ENCODE measurements at places on chromosomes 7 and 10.

DNA sequence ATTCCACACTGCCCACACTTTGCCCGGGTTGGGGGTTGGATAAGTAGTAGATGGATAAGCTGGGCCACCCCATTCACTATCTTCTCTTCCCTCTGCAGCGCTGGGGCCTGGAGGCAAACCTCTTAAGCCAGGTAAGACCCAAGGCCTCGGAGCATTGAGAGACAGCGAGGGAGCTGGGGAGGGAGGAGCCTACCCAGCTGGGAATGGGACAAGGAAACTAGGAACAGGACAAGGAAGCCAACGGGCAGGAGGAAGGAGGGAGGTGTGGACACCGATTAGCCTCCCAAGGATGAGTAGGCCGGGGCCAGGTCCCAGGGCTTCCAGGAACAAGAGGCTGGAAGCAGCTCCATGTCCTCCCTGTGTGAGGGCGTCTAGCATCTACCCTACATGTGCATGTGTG is 9.6 kb downstream of the ELN start:
- DNase-seq: no peak
- no peak overlapping the region for H3K27ac ChIP-seq
- no peaks in the 10 kb centered on the region for H3K36me3 ChIP-seq
- no peaks in the 10 kb centered on the region for H3K27me3 ChIP-seq
- H3K4me3 ChIP-seq: no peak overlapping the region

DNA sequence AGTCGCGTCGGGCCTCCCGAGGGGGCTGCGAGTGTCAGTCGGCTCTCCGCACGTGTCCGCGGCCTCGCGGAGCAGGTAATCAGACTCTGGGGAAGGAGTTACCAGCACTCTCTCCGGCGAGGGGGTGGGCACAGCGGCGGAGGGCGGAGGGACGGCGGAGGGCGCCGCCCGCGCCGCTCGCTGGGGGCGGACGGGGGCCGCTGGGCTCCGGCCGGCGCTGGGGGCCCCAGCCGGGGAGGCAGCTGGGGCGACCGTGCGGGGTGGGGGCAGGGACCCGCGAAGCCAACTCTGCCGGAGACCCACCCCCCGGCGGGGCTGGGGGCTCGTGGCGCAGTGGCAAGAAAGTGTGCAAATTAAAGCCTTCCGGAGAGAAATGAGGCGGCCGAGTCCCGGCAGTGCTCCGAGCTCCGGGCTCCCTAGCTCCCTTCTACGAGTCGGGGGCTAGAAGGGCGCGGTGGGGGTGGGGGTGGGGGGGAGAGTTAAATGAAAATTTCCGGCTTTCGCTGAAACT is at the start of gene CDK6:
Gene CDK6, minus strand, starts transcription at position 85 of the 511 bp plus-strand sequence. CDS start 3,250 bp downstream, outside the sequence.
- H3K36me3 ChIP-seq: no peaks in the 10 kb centered on the region
- peak within 1 kb of the TSS; percentile 58 for H3K4me3 ChIP-seq
- H3K27ac ChIP-seq: peak within 1 kb of the TSS; percentile 98
- peak; percentile 85 for DNase-seq

- H3K36me3 ChIP-seq: no peaks in the 10 kb centered on the region
- no peak for DNase-seq
- H3K4me1 ChIP-seq: peaks cover 71% of the 10 kb centered on the region
Observed at GRCh38 chr10:125156196-125156595, 4.2 kb downstream of the CTBP2 start.

DNA sequence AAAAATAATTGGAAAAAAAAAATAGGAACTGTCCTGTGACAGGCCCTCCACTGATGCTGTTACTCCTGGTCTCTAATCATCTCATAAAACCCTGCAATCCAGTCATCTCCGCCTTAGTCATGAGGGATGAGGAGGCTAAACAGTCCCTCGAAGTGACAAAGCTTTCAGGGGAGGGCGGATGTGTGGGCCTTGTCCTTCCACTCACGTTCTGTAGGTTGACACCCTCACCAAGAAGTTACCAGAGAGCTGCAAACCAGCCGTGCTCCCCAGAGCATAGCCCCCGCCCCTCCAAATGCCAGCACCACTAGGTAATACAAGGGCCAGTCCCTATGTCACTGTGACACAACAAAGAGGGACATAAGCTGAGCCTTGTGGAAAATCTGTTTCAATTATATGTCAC is 11.9 kb downstream of the COBL start:
- H3K4me3 ChIP-seq: no peak overlapping the region
- H3K36me3 ChIP-seq: no peaks in the 10 kb centered on the region
- no peaks in the 10 kb centered on the region for H3K27me3 ChIP-seq
- DNase-seq: no peak
- no peak overlapping the region for H3K27ac ChIP-seq
- H3K4me1 ChIP-seq: no peaks in the 10 kb centered on the region

DNA sequence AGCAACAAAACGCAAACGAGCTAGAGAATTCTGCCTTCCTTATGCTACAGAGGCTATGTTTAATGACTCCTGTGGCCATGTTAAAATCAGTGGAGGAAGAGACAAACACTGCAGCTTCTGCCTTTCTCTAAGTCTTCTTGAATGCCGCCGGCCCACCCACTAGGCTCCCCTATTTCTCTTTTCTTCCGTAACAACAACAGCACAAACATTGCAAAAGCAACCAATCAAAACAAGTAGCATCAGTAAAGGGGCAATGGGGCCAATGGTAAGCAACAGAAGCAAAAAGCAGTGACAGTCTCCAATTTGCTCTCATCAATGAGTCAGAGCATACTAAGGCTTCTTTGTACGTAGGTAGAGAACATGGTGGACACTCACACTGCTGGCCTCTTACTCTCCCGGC is 26.8 kb downstream of the DNAJC1 start:
- DNase-seq: no peak
- no peaks in the 10 kb centered on the region for H3K36me3 ChIP-seq
- H3K4me3 ChIP-seq: no peak overlapping the region
- no peaks in the 10 kb centered on the region for H3K4me1 ChIP-seq
- no peak overlapping the region for H3K27ac ChIP-seq

- DNase-seq: no peak
- no peaks in the 10 kb centered on the region for H3K4me1 ChIP-seq
- no peak overlapping the region for H3K4me3 ChIP-seq
- no peaks in the 10 kb centered on the region for H3K36me3 ChIP-seq
- H3K27ac ChIP-seq: no peak overlapping the region
Observed at GRCh38 chr10:124369986-124370385, 48.7 kb downstream of the OAT start.

GRCh38 chr10:44980309-44981171 is 1.9 kb upstream of the DEPP1 start:
- no peak for DNase-seq
- peaks cover 65% of the 10 kb centered on the region for H3K4me1 ChIP-seq
- H3K36me3 ChIP-seq: no peaks in the 10 kb centered on the region
- no peak overlapping the region for H3K4me3 ChIP-seq
- H3K27ac ChIP-seq: peak overlapping the region; percentile 78

DNA sequence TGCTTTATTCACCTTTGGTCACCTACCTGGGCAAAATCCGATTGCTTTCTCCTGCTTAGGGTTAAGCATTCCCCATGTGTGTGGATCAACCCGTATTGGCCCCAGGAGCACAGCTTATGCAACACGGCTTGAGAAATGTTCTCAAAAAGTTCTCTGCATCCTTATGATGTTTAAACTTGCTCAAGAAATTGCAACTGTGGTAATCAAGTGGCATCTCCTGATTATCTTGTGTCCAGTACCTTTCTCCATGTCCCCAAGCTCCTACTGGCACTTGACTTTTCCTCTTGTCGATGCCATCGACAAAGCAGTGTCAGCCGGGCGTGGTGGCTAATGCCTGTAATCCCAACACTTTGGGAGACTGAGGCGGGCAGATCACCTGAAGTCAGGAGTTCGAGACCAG is 4.7 kb upstream of the PKD2L1 start:
- no peaks in the 10 kb centered on the region for H3K36me3 ChIP-seq
- DNase-seq: no peak
- peaks cover 13% of the 10 kb centered on the region for H3K27me3 ChIP-seq
- no peak overlapping the region for H3K4me3 ChIP-seq
- no peak overlapping the region for H3K27ac ChIP-seq
- H3K4me1 ChIP-seq: no peaks in the 10 kb centered on the region

- no peaks in the 10 kb centered on the region for H3K27me3 ChIP-seq
- no peak overlapping the region for H3K27ac ChIP-seq
- no peaks in the 10 kb centered on the region for H3K36me3 ChIP-seq
- no peaks in the 10 kb centered on the region for H3K4me1 ChIP-seq
Observed at GRCh38 chr7:48887500-48887899, 36.8 kb upstream of the CDC14C start.

GRCh38 chr10:17240096-17240495 is 12.1 kb downstream of the VIM start:
- H3K27ac ChIP-seq: no peak overlapping the region
- no peaks in the 10 kb centered on the region for H3K36me3 ChIP-seq
- H3K4me3 ChIP-seq: no peak overlapping the region
- H3K27me3 ChIP-seq: no peaks in the 10 kb centered on the region

DNA sequence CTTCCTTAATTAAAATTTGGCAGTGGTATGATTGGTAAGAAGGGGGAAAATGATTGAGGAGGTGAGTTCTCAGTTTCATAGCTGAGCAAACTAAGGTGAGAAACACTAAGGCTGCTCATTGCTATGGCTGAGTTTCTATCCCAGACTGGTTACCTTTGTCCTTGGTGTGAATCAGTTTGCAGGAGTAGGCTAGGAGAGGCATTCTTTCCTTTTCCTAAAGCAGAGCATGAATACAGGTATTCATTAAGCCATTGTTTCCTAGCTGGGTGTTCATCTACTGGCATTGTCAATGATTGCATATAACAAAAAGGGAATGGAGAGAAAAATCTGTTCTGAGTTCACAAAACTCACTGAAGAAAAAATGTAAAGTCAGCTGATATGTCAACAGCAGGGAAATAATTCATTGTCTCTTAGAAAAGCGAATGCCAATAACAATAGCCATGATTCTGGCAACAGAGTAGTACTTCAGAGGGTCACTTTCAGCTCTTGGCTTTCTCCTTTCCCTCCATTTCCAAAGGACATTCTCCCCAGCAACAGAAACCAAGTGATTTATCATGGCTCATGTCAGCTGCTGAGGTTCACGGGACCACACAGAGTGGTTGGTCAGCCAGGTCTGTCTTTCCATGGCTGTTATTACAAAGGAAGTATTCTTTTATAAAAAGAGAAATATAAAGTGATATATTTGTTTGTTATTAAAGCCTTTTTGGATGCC is 234.0 kb downstream of the BICC1 start:
- H3K36me3 ChIP-seq: no peaks in the 10 kb centered on the region
- H3K4me3 ChIP-seq: no peak overlapping the region
- H3K4me1 ChIP-seq: no peaks in the 10 kb centered on the region
- H3K27ac ChIP-seq: no peak overlapping the region
- no peaks in the 10 kb centered on the region for H3K27me3 ChIP-seq

DNA sequence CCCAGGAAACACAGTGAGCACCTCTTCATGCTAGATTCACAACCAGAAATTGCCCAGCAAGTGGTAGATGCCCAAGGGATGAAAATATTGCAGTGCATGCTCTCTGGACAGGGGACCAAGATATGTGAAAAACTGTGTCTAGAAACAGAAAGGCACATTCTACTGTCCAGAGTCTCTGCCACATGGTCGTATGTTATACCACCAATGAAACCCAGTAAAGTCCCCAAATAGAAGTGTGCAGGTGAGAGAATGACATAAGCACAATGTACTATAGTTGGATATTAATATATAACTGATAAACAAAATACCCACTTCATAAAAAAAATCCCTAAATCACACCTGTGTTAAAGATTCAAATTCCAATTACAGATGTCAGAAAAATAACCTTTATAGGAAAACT is 43.8 kb downstream of the RASGEF1A start:
- no peak overlapping the region for H3K4me3 ChIP-seq
- H3K4me1 ChIP-seq: no peaks in the 10 kb centered on the region
- DNase-seq: no peak

- no peaks in the 10 kb centered on the region for H3K4me1 ChIP-seq
- H3K36me3 ChIP-seq: no peaks in the 10 kb centered on the region
- H3K27me3 ChIP-seq: no peaks in the 10 kb centered on the region
Observed at GRCh38 chr10:74841265-74841973, 15.0 kb downstream of the KAT6B start.

DNA sequence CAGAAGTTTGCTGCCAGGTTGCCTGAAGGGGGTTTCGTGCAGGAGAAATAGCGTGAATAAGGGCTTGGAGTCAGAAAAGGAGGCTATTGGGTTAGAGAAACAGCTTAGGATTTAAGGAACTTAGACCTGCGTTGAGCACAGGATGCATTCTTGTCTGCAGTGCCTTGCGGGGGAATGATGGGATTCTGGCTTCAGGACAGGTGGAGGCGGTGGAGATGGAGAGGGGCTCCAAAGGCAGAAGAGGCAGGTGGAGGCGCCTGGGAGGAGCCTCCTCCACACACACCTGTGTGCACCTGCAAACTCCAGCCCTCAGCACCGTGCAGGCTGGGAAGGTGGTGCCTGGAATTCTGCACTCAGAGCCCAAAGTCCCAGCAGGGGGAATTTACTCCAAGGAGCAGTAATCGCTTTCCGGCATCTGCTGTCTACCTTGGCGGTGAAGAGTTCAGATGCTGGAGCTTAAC is 1.8 kb downstream of the CLIP2 start:
- DNase-seq: no peak
- peak overlapping the region; percentile 13 for H3K27ac ChIP-seq
- no peaks in the 10 kb centered on the region for H3K27me3 ChIP-seq
- H3K4me3 ChIP-seq: peak overlapping the region; percentile 98
- H3K4me1 ChIP-seq: peaks cover 45% of the 10 kb centered on the region
